WERI-Rb-1 (cell line): ENCODE measurements at places on chromosomes 4 and X.
A peak's percentile ranks its signal among the peaks of the same experiment; 100 is the strongest.

DNA sequence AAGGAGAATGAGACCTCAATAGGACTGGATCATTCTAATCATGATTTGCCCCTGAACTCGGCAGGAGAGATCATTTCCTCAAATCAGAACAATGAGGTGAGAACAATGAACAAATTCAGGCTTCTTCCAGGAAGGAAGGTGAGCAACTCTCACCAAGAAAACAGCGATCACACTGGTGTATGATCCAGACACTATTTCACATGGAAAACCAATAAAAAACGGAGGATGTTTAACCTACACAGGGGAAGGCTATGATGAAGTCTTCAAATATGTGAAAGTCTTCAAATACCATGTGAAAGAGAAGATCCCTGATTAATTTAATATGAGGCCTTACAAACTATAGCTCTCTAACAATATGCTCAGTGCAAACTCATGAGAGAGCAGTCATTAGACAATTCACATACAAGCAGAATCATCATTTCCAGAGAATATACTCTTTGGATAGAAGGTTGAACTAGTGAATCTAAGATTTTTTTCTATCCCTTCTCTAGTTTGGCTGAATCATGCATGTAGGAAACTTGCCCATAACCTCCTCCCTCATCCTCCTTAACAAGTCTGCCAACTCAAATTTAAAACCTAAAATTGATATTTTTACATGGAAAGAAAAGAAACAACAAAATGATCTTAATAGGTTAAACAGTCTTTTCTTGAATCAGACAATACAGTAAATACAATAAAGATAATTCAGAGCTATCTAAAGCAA lies 122.5 kb downstream of the ADAMTS3 start:
- DNase-seq = no peak

- DNase-seq = no peak
Measured at GRCh38 chrX:41559235-41560052, 112.3 kb downstream of the NYX start.

GRCh38 chr4:95857761-95858160 lies 17.9 kb downstream of the PDHA2 start:
- no peak for DNase-seq

DNA sequence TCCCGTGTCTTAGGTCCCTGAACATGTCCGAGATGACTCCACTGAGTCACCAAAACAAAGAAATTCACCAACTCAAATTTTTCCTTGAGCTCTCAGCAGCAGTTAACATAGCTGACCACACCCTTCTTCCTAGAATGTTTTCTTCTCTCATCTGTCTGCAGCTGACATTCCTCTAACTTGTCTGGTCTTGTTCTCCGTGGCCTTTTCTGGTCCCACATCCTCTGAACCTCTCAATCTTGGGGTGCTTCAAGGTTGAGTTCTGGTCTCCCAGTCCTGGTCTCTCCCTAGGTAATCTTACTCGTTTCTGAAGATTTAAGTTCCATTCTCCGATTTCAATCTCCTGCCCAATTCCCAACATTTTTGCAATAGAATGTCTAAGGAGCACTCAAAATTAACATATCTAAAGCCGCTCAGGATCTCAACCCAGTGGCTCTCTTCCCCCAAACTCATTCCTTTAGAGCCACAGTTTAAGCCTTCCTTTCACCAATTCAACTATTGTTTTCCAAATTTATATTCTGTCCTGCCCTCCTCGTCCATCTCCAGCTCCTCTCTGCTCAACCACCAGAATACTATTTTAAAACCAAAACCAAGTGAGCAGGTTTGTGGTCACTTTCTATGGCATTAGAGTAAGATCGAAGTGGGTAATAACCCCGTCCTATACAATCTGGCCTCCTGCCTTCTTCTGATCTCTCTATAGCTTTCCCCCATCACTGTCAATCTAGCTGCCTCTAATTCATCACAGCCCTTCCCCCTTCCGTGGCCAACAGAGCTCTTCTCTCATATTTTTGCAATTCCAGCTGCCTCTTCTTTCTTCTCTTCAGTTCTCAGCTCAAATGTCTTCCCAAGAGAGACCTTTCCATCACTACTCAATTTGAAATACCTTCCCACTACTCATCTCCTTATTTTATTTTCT lies 1.2 kb downstream of the TRIML2 start:
- no peak for DNase-seq

- DNase-seq = no peak
Measured at GRCh38 chrX:112819008-112819640, 21.5 kb downstream of the AMOT start.

DNA sequence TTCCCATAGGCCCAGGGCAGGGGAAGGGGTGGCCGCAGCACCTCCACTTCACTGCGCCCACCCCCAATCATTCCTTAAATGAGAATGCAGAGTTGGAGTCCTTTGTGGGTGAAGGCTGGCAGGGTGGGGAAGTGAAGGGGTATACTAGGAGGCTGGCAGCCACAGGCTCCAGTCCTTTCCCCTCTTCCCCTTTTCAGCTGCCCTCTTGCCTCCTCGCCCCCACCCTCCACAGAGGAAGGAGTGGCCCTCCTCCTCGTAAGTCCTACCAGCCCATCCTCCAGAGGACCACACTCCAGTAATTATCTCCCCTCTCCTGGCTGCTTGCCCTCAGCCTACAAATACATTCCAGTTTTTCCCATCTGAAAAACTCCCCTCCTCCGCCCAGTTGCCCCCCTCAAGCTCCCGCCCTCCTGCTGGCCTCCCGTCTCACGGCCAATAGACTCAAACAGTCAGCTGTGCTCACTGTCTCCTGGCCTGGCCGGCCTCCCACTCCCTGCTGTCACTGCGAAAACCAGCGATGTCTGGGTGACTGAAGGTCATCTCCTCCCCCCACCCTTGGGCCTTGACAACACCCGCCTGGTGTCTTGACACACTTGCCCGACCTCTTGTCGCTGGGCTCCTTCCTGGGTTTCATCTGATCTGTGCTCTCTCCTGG lies 38.8 kb downstream of the EFNB1 start:
- DNase-seq = no peak

DNA sequence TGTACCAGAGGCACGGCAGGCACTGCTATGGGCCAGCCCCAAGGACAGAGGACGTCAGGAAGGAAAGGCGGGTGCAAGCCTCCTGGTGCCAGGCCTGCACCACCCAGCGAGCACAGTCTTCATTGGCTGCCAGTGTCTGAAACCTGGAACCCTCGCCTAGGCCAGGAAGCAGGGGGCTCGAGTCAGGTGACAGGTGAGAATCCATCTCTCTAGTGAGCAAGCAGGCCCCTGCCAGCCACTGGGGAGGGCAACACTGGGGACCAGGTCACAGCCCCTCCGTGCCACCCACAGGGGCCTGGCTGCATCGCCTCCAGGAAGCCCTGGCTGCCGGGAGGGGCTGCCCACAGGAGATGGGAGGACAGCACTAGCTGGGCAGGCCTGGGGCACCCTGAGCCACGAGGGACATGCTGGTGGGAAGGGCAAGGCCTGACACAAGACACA lies 6.9 kb upstream of the HAUS3 start:
- DNase-seq = peak; percentile 11

DNA sequence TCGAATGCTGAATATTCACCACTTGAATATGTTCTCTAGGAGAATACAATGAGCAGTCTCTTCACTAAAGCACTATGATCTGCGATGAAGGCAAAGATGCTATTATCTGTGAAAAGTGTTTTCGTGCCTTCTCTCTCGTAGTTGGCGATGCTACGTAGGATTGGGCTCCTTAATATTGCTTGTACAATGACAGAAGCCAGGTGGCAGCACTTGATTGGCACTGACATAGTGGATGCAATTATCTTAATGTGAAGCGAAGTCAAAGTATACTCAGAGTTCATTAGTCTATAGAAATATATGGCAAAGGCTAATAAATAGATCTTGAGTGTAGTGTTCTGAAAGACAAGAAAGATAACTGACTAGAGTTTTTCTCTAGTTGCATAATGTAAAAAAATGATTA lies 1135.7 kb upstream of the AGA start:
- DNase-seq = peak; percentile 18

DNA sequence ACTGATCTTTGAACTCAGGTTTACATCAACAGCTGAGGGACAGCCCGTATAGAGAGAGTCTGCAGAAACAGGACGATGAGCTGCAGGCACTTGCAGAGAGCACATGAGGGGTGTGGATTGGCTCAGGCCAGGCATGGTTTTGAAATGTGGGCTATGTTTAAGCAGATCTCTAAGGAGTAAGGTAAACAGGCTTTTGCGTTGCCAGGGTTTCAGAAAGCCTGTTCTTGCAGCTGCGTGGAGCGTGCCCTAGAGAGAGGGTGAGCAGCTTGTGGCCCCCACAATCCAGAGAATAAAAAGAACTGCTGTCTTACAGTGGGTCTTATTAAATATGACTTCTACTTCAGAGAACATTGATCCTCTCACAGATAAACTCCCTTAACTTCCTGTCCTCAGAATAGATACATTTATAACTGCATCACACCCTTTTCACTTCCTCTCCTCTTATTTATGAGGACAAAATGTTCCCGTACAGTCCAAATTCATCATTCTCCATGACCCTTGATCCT lies 64.1 kb downstream of the TMA16 start:
- DNase-seq = no peak

- DNase-seq = no peak
Measured at GRCh38 chrX:107673431-107673830, 45.1 kb downstream of the PRPS1 start.

- no peak for DNase-seq
Measured at GRCh38 chrX:118459494-118459893, 36.1 kb upstream of the DOCK11 start.

DNA sequence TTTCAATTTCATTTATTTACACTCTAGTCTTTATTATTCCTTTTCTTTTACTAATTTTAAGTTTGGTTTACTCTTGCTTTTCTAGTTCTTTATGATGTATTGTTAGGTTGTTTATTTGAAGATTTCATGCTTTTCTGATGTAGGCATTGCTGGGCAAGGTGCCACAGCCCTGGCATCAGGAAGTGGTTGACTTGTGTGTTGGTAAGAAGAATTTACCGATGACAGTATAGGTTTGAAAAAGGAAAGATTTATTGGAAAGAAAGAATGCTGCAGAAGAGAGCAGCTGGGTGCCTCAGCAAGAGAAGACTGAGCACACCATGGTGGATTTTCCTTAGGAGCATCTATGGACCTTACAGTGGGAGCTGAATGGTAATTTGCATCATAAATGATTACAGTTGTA lies 153.2 kb downstream of the KLF8 start:
- no peak for DNase-seq

DNA sequence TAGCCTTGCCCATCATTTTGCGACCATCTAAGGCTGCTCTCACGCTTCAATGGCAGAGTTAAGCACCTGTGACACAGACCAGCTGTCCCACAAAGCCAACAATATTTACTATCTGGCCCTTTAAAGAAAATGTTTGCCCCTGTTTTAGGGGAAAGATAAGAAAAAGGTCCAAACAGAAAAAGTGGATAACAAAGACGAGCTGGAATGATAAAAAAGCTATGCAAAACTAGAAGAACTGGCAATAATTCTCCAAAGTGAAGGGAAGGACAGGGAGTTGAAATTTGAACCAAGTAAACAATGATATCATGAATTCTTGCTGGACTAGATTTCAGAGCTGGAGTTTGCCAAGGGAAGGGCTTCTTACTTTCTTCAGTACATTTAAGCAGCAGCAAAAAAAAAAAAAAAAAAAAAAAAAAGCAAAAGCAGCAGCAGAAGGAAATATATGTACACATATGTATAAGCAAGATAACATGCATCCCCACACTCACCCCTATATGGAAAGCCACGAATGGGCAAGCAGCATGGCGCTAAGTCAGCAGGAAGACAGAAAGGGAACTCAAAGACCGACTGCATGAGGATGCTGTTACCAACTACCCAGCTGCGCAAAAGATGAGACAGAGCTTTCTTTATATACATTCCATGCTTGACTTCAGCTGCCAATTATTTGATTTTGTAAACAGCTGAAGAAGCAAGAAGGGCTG lies 12.5 kb downstream of the TRAPPC2 start:
- DNase-seq = no peak

GRCh38 chrX:19291086-19291485 lies 52.6 kb upstream of the PDHA1 start:
- no peak for DNase-seq

- no peak for DNase-seq
Measured at GRCh38 chrX:1485033-1485432, 32.3 kb upstream of the ASMTL start.

DNA sequence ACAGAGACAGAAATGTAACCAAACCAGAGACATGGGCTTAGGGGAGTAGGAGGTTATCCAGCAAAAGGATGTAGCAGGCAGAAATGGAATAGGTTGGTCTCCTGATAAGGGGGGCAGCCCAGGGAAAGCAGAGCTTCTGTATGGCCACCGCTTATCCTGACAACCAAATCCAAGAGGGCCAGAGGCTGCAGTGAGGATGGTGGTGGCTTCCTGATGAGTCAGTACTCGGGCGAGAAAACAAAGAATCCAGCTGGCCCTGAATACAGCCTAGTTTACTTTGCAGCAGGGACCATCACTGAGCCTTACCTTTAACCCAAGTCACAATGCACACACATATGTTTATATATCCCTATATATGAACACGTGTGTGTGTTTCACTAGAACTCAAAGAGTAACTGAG lies 129.7 kb upstream of the FTHL17 start:
- DNase-seq = no peak

- no peak for DNase-seq
Measured at GRCh38 chrX:29044423-29045184, 457.4 kb downstream of the IL1RAPL1 start.

- no peak for DNase-seq
Measured at GRCh38 chrX:40457406-40457805, 123.4 kb upstream of the ATP6AP2 start.

GRCh38 chrX:118251271-118251670 lies 94.6 kb upstream of the WDR44 start:
- DNase-seq = no peak

GRCh38 chrX:39689376-39690104 lies 408.2 kb downstream of the BCOR start:
- no peak for DNase-seq

GRCh38 chr4:8308856-8309771 lies 39.6 kb downstream of the HTRA3 start:
- no peak for DNase-seq

GRCh38 chrX:34350561-34351335 lies 218.6 kb upstream of the FAM47A start:
- no peak for DNase-seq

DNA sequence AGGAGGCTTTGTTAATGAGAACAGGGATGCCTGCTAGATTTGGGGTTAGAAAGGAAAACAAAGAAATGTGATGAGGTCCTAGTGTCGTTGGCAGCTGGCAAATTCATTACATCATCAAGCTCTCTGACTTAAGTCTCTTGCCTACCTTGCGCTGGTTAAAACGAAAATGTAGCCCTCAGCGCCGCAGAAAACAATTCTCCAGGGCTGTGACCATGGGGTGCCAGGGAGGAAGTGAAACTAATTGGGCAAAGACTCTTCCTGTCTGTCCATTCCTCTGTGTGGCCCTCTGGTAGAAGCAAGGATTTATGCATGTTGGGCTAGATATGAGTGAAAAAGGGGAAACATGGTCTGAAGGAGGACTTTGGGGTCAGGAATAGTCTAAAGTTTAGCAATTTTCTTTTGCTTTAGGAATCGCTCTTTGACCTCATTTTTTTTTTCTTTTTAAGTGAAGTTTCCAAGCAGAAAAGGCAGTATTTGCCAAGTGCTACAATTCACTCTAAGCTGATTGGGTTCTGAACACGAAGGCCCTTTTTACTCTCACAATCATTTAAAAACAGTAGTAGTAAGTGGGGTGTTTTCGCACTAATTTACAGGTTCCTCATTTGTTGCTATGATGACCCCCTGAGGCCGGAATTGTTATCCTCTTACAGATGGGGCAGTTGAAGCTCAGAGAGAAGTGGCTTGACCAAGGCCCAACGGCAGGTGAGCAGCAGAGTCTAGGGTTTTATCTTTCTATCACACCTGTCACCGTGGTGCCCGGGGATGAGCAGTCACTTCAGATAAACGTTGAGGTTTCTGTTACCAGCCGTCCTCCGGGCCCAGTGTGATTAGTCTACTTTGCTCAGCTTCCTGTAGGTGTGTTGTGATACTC lies 27.3 kb upstream of the CHRNA9 start:
- no peak for DNase-seq
